ENCODE measurements at places on chromosomes 12 and 14. TPM values are rescaled to one million over a fixed set of nuclear protein-coding genes. Genes with fewer than 3 reads are reported as not detected.

The LMO3 gene
- 6.6 TPM for total RNA-seq

The NRL gene
- total RNA-seq, result 14.2 TPM

DNA sequence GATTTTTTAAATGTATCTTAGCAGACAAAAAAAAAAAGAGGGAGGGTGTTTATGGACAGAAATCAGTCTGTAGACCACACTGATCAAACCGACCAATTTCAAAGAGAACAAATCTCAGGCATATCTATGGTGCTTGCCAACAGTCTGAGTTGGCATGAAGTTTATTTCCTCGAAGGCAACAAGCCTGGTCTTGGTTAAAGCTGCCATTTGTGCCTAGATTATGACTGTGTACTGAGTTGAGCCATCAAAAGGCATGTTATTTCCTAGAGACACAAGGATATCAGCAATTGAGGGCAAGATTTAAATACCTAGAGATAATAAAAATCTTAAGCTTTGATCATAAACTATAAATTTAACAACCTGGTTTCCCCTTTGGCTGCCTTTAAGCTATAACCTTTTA is 119.2 kb downstream of the SLC2A13 start:
- DNase-seq, result no peak
- no peaks in the 10 kb centered on the region for H3K4me1 ChIP-seq
- no peak overlapping the region for H3K27ac ChIP-seq
- no peak overlapping the region for H3K4me3 ChIP-seq

DNA sequence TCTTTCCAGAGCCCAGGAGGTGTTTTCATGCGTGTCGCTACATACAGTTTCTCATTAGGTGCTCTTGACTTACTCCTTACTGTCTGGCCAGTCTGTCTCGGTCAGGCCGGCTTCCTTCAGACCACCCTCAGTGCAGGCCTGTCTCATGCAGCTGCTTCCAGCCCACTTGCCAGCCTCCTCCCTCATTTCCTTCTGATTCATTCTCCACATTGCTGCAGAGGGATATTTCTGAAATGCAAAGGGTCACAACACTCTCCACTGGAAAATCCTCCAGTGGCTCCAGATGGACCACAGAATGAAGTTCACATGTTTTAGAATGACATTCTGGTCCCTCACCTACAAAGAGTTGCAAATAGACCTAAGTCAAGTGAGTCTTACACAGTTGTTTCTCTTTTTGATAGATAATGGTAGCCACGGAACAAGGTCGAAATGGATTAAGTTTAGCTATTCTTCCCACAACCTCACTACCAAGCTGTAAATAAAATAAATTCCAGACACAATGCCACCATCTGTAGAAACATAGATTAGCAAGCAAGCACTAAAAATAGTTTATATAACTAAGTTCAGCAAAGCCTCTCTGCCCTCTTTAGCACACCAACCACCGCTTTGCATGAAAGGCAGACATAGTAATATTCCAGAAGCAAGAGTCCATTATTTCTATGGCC is 146.9 kb downstream of the ESR2 start:
- H3K36me3 ChIP-seq, result no peaks in the 10 kb centered on the region
- H3K4me3 ChIP-seq, result no peak overlapping the region
- H3K27ac ChIP-seq, result no peak overlapping the region
- DNase-seq, result no peak
- no peaks in the 10 kb centered on the region for H3K27me3 ChIP-seq
- no peaks in the 10 kb centered on the region for H3K4me1 ChIP-seq

DNA sequence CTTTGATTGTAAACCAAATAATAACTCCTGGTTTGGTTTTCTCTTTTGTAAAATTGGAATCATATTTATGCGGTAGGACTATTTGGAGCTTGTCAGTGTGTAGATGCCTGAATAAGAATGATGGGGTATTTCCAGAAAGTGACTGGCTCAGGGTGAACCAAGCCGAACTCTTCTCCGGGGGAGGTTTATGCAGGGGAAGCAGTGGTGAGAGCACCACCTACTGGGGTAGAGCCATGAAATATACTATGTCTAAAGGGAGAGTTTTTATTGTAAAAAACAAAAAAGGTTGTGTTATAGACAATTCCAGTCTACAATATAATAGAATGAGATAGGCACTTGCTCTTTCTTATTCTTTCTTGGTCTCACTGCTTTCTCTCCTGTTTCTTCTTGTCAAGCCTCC is 222.9 kb upstream of the SLC16A7 start:
- DNase-seq, result no peak
- H3K36me3 ChIP-seq, result no peaks in the 10 kb centered on the region
- no peak overlapping the region for H3K4me3 ChIP-seq
- no peaks in the 10 kb centered on the region for H3K4me1 ChIP-seq
- H3K27ac ChIP-seq, result no peak overlapping the region
- H3K27me3 ChIP-seq, result no peaks in the 10 kb centered on the region

GRCh38 chr14:27587103-27587502 is 989.3 kb upstream of the NOVA1 start:
- no peaks in the 10 kb centered on the region for H3K36me3 ChIP-seq
- no peak overlapping the region for H3K4me3 ChIP-seq
- no peak overlapping the region for H3K27ac ChIP-seq
